Stimulated activated CD8-positive, alpha-beta memory T cell treated with anti-CD3 and anti-CD28 coated beads, Interleukin-4, amount 100 ng/mL, for 1 hour (primary cell): ENCODE measurements at places on chromosomes 16 and 17.

DNA sequence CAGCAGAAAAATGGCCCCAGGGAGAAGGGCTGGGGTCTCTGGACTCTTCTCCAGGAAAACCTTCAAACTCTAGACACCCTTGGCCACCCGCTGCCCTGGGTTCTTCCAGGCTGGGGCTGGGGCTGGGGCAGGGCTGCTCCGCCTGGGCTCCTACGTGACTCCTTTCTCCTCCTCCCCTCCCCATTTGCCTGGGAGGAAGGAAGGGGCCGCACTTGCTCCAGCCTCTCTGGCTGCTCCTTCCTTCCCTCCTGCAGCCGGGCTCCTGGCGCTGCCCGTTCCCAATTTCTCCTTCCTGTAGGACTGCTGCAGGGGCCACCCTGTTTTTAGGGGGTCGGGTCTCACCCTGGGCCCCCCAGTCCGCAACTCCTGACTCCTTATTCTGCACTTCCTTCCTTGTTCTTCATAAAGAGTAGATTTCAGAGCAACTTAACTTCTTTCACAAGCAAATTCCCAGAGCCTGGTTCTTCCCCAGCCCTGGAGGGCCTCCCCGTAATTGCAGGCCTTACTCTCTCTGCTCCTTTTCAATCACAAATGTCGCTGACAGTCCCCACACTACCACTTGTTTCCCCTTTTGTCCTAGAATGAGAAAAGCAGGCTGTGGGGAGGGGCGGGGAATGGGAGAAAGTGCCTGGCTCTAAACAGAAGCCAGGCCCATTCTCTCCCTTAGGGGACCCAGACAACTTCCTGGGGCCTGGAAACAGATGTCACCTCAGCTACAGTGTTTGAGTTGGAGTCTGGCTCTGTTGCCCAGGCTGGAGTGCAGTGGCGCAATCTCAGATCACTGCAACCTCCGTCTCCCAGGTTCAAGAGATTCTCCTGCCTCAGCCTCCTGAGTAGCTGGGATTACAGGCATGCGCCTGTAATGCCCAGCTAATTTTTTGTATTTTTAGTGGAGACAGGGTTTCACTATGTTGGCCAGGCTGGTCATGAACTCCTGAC lies 137.8 kb downstream of the ENGASE start:
- no peak for DNase-seq

DNA sequence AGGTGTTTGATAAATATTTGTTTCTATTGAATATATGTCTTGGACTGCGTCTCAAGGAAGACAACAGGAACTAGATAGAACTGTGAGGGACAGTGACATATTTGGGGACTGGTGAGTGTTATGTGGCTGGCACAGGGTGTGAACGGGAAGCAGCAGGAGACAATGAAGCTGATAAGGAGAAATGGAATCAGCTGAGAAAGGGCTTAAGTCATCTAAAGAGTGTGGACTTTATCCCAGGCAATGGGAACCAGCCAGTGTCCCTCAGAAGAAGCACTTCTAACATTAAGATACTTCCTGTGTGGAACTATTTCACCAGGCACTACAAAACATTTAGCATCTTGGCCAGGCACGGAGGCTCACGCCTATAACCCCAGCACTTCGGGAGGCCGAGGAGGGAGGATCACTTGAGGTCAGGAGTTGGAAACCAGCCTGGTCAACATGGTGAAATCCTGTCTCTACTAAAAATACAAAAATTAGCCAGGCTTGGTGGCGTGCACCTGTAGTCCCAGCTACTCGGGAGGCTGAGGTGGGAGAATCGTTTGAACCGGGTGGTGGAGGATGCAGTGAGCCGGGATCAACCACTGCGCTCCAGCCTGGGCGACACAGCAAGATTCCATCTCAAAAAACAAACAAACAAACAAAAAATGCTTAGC lies 41.2 kb downstream of the ARHGAP17 start:
- DNase-seq, result no peak

DNA sequence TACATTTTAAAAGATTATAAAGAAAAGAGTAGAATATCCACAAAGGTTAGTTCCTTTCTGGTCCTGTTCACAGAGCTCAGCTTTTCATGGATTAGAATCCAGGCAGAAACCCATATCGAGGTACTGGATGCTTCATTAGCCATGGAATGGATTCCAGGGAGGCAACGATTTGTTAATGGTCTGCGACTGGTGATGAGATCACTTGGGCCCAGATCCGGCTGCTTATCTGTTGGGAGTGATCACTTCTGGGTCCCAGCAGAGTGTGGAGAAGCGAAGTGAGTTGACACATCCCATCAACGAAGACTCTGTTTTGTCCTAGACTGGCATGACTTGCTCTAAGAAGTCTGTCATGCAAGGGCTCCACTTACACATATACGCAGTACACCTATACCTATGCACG lies 165.8 kb downstream of the MAF start:
- DNase-seq, result no peak

GRCh38 chr17:45834471-45835396 lies 9.9 kb upstream of the SPPL2C start:
- DNase-seq, result no peak

DNA sequence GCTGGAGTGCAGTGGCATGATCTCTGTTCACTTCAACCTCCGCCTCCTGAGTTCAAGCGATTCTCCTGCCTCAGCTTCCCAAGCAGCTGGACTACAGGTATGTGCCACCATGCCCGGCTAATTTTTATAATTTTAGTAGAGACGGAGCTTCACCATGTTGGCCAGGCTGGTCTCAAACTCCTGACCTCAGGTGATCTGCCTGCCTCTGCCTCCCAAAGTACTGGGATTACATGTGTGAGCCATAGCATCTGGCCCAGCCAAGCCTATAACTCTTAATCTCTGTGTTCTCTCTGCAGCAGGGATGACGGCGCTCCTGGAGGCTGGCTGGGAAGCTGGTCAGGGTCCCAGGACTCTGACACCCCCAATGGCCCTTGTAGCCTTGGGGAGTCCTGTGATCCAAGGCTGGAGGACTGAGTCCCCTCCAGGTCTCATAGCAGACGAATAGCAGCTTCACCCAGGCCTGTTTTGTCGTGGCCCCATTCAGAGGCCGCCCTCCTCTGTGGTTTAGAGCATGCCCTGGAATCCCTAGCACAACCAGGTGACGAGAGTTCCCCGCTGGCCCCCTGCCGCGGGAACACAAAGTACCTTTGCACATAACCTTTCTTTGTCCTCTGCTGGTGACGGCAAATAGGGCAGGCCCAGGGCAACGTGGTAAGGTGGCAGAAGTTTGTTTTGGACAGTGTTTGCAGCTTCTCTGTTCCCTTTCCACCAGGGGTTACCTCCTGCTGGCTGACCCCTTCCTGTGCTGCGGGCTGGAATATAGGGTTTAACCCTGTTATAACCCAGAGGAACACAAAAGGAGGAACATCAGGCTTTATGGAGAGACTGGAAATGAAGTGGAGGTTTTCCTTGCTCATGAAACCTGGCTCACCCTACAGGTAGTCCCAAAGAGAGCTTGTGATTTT lies 43.0 kb upstream of the TOB1 start:
- no peak for DNase-seq

DNA sequence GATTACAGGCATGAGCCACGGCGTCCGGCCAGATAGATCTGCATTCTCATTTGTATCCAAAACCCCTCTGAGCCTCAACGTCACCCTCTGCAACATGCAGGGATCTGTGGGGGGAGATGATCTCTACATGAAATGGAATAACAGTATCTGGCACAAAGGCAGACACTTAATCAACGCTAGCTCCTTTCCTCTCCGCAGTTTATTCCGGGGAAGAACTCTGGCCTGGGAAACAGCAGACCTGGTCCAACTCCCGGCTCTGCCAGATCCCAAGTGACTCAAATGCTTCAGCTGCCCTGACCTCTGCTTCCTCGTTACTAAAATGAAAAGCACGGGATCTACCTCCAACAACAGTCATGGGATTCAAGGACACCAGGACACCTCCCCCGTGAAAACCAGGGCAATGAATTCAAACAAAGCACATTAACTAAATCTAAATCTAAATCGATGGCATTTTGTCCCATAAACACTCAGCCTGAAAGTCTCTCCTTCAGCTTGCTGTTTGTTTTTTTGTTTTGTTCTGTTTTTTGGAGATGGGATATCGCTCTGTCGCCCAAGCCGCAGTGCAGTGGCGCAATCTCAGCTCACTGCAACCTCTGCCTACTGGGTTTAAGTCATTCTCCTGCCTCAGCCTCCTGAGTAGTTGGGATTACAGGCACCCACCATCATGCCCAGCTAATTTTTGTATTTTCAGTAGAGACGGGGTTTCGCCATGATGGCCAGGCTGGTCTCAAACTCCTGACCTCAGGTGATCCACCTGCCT lies 78.2 kb downstream of the NXN start:
- no peak for DNase-seq

DNA sequence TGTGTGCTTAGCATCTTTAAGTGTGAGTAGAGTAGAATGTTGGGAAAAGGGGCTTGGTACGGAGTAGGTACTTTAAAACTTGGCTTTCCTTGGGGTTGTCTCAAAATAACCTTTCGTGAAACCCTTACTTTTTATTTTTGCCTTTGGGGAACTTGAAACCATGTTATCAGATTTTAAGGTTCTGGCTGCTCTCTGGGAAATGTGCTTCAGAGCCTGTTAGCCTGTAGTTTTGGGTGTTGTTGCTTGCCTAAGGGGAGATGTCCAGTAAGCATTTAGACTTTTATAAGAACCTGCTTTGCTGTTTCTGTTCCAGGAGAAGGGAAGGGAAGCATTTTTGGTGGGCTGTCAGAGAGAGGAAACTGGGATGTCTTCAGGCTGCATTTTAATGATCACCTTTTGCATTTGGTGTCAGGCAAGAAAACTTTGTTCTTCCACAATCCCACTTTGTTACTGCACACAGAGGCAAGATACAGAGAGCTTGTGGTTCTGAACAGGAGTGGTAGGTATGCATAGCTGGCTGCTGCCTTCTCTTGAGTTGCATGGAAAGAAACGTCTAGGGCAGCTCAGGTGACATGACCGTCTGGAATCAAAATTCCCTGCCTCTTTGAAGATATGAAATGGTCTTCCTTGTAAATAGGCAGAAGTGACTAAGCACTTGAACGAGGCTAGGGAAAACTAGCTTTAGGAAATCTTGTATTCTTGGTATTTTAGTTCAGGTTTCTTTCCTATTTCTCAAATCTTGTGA lies 1.7 kb downstream of the RABEP1 start:
- DNase-seq, result no peak

DNA sequence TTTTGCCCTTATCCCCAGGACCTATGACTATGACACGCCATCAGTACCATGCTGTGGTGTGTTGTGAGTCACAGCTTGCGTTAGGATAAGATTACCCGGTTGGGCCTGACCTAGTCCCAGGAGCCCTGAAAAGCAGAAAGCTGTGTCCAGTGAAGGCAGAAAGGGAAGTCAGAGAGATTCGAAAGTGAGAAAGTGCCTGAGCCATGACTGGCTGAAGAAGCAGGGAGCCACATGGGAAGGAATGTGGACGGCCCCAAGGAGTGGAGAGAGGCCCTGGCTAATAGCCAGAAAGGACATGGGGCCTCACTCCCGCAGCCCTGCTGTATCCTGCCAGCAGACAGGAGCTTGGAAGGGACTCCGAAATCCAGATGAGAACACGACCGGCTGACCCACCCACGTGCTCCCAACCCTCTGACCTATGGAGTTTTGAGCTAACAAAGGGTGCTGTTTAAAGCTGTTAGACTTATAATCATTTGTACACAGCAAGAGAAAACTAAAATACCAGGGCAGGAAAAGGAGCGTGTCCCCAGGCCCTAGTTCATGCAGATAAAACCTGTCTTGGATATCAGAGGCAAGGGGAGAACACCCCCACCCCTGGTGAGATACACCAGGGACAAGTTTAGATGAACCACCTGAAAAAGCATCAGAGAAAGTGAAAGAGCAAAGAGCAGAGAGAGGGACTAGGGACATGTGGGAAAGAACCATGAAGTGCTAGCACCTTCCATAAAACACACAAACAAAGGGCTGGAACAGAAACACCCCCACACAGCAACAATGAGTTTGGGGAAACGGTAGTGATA lies 115.3 kb downstream of the SLC39A11 start:
- no peak for DNase-seq

DNA sequence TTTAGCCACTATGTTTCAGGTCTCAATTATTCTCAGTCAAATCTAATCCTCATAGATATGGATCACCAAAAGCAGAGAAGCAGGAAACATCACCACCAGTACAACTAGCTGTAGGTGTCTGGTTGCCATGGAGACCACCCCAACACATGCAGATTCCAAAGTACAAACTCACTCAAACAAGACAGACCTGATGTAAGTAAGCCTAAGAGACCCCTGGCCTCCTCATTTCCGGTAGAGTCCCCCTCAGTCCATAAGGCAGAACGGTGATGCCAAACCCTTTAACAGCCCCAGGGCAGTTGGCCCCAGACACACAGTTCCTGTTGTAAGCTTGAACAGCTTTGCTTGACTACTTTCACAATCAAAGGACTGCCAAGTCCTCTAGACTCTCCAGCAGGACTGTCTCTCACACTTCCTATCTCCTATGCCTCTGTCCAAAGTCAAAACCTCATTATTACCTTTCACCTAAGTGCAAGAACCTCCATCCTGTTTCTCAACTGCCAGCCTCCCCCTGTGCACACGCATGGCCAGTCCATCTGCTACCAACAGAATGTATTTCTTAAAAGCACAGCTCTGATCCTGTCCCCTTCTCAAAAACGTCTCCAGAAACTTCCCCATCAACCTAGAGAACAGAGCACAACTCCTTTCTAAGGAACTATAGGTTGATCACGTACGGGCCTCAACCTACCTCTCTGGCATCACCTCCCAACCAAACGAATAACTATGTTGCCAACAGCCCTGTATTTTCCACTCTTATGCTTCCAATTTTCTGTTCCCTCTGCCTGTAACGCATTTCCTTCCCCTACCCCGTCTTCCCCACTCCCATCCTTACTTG lies 23.9 kb downstream of the SLC39A11 start:
- no peak for DNase-seq
